A673 (cell line): ENCODE measurements at places on chromosomes 11 and 22.
A peak's percentile ranks its signal among the peaks of the same experiment; 100 is the strongest.

DNA sequence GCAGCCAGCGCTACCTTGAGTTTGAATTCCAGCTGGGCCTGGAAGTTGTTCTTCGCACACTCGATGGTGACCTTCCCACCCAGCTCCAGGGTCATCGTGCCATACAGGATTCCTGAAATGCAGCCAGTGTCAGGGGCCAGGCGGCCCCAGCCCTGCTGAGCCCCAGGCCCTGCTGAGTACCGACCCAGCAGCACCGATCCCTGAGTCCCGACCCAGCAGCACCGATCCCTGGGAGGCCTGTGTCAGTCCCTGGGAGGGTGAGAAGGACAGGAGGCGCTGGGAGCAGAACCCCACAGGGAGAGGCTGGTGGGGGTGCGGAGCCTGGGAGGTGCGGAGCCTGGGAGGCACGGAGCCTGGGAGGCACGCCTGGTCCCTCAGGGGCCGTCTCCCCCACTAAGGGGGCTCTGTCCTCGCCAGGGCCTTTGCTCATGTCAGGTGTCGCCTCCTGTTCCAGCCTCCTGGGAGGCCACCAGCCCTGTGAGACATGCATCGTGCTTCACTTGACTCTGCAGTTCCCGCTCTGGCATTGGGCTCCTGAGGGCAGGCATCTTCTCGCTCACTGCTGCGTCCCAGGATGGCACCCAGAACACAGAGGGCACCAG lies 37.1 kb upstream of the CARS1 start:
- no peak for DNase-seq
- H3K36me3 ChIP-seq: no peaks in the 10 kb centered on the region
- no peaks in the 10 kb centered on the region for H3K4me1 ChIP-seq
- no peak overlapping the region for H3K27ac ChIP-seq
- H3K4me3 ChIP-seq: no peak overlapping the region

DNA sequence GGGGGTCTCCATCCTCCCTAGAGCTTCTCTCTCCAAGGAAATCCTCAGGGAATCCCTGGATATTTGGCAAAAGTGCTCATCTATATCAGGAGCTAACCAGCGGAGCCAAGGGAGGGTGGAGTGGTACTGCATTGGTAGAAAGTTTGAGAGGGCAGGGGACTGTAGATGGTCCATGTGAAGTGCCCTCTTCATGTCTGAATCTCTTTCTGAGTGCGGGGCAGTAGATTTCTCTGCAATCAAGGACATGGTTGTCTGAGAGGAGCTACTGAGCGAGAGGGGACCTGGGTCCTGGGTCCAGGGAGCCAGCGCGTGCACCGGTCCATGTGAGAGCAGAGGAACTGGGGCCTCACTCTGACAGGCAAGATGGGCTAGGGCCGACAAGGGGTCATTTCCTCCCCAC lies 701 bp downstream of the DIXDC1 start:
- H3K36me3 ChIP-seq: no peaks in the 10 kb centered on the region
- H3K4me3 ChIP-seq: peak overlapping the region; percentile 58
- H3K4me1 ChIP-seq: peaks cover 44% of the 10 kb centered on the region
- no peaks in the 10 kb centered on the region for H3K27me3 ChIP-seq
- H3K27ac ChIP-seq: no peak overlapping the region

DNA sequence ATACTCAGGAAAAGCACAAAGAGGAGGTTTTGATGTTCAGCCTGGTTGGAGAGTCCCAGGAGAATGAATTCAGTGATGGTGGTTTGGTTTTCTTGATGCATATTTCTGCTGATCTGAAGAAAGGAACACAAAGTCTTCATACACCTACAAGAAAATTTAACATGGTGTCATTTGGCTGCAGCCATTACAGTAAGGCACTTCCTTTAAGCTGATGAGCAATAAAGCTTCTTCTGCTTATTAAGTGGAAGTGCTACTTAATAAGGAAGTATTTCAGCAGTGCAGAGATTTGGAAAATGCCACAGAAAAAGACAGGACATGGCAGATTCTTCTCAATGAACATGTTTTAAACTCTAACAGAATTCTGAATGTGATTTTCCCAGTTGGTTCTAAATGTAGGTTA lies at the start of gene OR1S2:
Gene OR1S2, minus strand, starts transcription at position 101 of the 400 bp plus-strand sequence. Its CDS starts 0 bp downstream, at position 101.
- no peak within 1 kb of the TSS for H3K4me3 ChIP-seq
- no peak within 1 kb of the TSS for H3K27ac ChIP-seq
- no peaks in the 10 kb centered on the region for H3K36me3 ChIP-seq
- H3K4me1 ChIP-seq: no peaks in the 10 kb centered on the region
- no peak for DNase-seq

- H3K27ac ChIP-seq: no peak overlapping the region
- no peak for DNase-seq
- H3K27me3 ChIP-seq: no peaks in the 10 kb centered on the region
- H3K4me1 ChIP-seq: peaks cover 3% of the 10 kb centered on the region
- H3K36me3 ChIP-seq: no peaks in the 10 kb centered on the region
Observed at GRCh38 chr11:99973993-99974392, 713.1 kb upstream of the ARHGAP42 start.

DNA sequence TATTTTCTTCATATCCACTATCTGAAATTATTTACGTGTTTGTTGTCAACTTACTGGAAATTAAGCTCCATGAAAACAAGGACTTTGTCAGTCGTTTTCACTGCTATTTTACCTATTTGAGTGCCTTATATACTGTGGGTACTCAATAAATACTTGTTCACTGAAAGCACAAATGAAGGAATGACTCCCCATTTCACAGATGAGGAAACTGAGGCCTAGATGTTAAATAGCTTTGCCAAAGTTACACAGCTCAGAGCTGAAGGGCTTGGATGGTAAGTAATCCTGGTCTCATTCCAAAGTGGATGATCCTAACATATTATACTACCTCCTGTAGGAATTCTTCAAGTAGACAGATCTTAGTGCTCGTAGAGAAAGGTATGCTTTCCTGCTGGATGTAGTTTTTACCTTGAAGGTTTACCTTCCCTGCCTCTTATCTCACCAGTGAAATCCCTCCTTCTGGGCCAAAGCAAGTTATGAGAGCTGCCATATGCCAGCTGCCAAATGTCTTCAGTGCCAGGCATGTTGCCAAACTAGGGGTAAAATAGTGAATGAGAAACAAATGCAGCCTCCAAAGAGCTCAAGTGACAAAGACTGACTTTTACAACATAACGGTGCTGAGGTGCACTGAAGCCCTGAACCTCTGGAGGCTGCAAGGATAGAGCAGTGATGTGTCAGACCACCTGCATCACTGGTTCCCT lies 129.7 kb downstream of the TRIM44 start:
- H3K36me3 ChIP-seq: no peaks in the 10 kb centered on the region
- no peaks in the 10 kb centered on the region for H3K27me3 ChIP-seq
- DNase-seq: peak; percentile 79
- peaks cover 19% of the 10 kb centered on the region for H3K4me1 ChIP-seq

DNA sequence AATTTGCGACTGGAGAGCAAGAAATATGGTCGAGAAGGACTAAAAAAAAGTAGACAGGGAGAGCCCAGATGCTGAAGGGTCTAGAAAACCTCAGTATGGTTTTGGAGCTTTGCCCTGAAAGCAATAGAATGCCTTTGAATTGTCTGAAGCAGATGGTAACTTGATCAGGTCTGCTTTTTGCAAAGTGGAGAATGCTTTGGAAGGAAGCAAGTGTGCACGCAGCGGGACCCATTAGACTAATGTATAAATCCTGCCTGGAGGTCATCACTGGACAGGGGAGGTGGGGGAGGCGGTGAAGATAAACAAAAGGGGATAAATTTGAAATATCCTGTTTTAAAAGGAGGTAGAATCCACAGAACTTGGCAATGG lies 757 bp upstream of the HINFP start:
- no peaks in the 10 kb centered on the region for H3K27me3 ChIP-seq
- H3K4me1 ChIP-seq: peaks cover 14% of the 10 kb centered on the region
- peak; percentile 46 for DNase-seq
- H3K4me3 ChIP-seq: peak overlapping the region; percentile 75
- H3K27ac ChIP-seq: peak overlapping the region; percentile 32
- H3K36me3 ChIP-seq: peaks cover 6% of the 10 kb centered on the region

DNA sequence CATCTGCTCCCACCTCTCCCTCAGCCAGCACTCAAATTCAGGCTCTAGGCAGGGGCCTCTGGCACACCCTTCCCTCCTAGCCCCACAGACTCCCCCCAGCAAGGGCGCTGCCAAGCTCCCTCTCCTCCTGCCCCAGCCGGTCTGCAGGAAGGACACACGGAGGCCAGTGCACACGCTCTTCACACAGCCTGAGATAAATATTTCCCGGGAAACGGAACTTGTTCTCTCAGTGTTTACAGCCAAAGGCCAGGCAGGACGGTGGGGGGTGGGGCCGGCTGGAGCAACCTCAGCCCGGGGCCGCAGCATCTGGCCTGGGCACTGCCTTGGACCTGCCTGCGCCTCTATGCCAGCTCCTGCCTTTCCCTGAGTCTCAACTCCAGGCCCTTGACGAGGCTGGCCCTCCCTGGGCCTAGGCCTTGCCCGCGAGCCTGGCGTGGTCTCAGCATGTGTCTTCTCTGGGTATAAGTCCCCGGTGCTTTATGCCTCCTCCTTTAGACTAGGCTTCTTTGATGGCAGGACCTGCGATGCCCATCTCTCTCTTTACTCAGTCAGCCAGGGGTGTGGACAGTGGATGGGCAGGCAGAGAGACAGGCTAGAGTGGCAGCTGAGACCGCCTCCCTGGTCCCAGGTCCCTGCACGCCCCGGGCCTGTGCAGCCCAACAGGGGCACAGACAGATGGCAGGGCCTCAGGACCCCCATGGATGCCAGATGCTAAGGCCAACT lies 48.4 kb downstream of the PDE2A start:
- DNase-seq: no peak
- H3K4me3 ChIP-seq: no peak overlapping the region
- H3K27me3 ChIP-seq: no peaks in the 10 kb centered on the region
- no peaks in the 10 kb centered on the region for H3K36me3 ChIP-seq
- H3K27ac ChIP-seq: no peak overlapping the region

DNA sequence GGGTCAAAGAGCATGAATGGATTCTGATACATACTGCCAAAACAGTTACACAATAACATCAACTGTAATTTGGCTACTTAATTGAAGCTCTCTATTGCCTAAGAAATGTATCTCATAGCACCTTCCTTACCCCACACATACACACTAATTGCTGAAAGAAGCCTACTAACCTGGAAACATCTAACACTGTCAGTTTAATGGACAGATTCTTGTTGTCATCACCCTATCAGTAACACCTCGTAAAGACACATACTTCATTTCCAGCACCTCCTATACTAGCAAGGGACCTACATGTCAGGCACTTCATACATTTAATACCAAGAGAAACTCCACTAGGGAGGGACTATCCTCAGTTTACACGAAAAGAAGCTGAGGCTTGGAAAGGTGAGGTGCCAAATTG lies 9.9 kb downstream of the NAP1L4 start:
- DNase-seq: no peak
- peaks cover 25% of the 10 kb centered on the region for H3K36me3 ChIP-seq
- H3K4me3 ChIP-seq: no peak overlapping the region
- H3K27me3 ChIP-seq: no peaks in the 10 kb centered on the region

DNA sequence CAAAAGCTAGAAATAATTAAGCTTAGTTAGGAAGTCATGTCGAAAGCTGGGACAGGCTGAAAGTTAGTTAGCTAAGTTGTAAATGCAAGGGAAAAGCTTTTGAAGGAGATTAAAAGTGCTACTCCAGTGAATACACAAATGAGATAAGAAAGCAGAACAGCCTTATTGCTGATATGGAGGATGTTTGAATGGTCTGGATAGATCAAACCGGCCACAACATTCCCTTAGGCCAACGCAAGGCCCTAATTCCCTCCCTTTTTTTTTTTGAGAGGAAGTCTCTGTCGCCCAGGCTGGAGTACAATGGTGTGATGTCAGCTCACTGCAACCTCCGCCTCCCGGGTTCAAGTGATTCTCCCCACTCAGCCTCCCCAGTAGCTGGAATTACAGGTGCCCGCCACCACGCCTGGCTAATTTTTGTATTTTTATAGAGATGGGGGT lies 23.3 kb upstream of the WEE1 start:
- no peak overlapping the region for H3K27ac ChIP-seq
- H3K27me3 ChIP-seq: no peaks in the 10 kb centered on the region
- H3K4me1 ChIP-seq: no peaks in the 10 kb centered on the region
- no peaks in the 10 kb centered on the region for H3K36me3 ChIP-seq
- H3K4me3 ChIP-seq: no peak overlapping the region

GRCh38 chr22:37681556-37682049 lies 4.5 kb upstream of the NOL12 start:
- peaks cover 7% of the 10 kb centered on the region for H3K4me1 ChIP-seq
- H3K4me3 ChIP-seq: no peak overlapping the region
- no peak overlapping the region for H3K27ac ChIP-seq

- no peaks in the 10 kb centered on the region for H3K27me3 ChIP-seq
- peak; percentile 24 for DNase-seq
- peaks cover 19% of the 10 kb centered on the region for H3K4me1 ChIP-seq
- no peak overlapping the region for H3K4me3 ChIP-seq
- H3K36me3 ChIP-seq: no peaks in the 10 kb centered on the region
- no peak overlapping the region for H3K27ac ChIP-seq
Observed at GRCh38 chr11:95565724-95566141, 223.8 kb downstream of the FAM76B start.

- H3K27me3 ChIP-seq: no peaks in the 10 kb centered on the region
- no peaks in the 10 kb centered on the region for H3K4me1 ChIP-seq
- no peak for DNase-seq
- H3K36me3 ChIP-seq: no peaks in the 10 kb centered on the region
- no peak overlapping the region for H3K27ac ChIP-seq
Observed at GRCh38 chr11:76553554-76554476, 109.0 kb downstream of the EMSY start.

DNA sequence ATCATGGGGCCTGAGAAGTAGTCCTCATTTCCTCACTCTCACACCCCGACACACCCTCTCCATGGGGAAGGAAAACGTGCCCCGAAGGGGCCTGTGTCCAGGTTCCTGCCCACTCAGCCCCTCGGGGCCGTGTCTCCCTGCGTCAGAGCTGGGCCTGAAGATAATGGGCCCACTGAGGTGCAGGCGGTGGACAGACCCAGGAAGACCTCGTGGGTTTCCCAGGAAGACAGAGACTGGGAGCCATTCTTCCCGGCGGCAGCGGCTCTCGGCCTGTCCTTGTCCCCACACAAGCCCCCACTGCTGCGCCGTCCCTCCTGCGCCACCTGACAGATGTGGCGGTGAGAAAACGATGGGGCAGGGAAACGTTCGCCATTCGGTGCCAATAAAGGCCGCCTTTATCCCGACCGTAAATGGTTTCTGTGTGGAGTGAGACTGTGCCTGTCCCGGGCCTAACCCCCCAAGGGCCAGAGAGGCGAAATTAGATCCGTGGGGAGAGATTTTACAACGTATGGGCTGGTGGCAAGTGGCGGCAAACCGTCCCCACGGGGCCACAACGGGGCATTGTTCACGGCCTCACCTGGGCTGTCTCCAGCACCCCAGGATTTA lies 89.0 kb downstream of the CDKN1C start:
- no peaks in the 10 kb centered on the region for H3K36me3 ChIP-seq
- peaks cover 4% of the 10 kb centered on the region for H3K27me3 ChIP-seq
- no peak overlapping the region for H3K4me3 ChIP-seq
- H3K27ac ChIP-seq: no peak overlapping the region

DNA sequence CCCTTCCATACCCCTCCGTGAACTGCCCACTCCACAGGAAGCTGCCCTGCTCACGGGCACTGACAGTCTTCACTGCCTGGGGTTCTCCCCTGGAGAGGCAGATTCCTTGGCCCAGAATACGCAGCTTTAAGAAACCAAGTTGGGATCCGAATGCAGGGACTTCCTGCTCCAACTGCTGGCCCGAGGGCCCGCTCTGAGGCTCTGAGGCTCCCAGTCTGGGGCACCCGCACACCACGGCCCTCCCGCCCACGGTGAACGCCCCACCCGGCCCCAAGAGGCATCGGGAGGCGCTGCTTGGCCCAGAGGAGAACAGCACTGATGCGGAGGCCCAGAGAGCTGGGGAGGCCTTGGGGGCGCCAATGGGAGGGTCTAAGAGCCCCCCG lies 42.3 kb downstream of the IGF2 start:
- no peak overlapping the region for H3K4me3 ChIP-seq
- no peaks in the 10 kb centered on the region for H3K4me1 ChIP-seq
- H3K36me3 ChIP-seq: no peaks in the 10 kb centered on the region
